GM12878 (cell line): ENCODE measurements at places on chromosomes 4 and X. TPM values are rescaled to one million over a fixed set of nuclear protein-coding genes. Genes with fewer than 3 reads are reported as not detected.

DNA sequence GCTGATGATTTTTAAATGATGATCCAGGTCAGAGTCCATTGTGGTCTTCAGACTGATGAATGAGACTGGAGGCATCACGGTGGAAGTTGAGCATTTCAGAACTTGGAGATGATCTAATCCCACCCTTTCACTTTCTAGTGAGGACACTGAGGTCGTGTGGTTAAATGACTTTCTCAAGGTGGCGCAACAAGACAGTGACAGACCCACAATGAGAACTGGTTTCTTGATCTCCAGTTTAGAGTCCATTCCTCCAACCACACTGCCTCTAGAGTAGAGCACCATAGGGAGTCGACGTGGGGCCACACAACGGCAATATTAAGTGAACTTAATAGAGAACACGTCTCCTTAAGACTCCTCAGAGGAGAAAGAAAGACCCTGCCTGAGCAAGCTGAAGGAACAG is 381.0 kb downstream of the UNC5C start:
- DNase-seq, result no peak

GRCh38 chrX:144566592-144566991 is 680.7 kb upstream of the SPANXN1 start:
- DNase-seq, result no peak

- no peak for DNase-seq
Observed at GRCh38 chrX:154327038-154327820, 31.6 kb downstream of the TKTL1 start.

- no peak for DNase-seq
Observed at GRCh38 chr4:176805155-176805554, 12.4 kb upstream of the VEGFC start.

DNA sequence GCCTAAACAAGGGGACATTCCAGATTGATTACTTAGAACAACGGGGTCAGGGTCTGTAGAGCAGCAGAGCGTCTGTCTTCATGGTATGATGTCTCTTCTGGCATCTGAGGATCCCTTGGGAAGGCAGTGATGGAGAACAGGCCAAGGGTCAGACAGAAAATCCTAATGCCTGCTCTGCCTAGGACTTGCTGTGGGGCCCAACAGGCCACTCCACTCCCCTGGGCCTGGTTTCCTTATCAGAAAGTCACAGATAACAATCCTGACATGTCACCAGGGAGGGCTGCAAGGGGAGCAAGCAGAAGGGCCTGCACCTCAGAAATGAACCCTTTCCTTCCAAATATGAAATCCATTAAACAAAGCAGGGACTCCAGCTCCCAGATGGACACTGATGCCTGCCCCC is 21.4 kb upstream of the ARHGAP6 start:
- DNase-seq, result no peak

GRCh38 chrX:101551380-101551767 is 1.0 kb downstream of the ARMCX1 start:
- DNase-seq, result no peak

DNA sequence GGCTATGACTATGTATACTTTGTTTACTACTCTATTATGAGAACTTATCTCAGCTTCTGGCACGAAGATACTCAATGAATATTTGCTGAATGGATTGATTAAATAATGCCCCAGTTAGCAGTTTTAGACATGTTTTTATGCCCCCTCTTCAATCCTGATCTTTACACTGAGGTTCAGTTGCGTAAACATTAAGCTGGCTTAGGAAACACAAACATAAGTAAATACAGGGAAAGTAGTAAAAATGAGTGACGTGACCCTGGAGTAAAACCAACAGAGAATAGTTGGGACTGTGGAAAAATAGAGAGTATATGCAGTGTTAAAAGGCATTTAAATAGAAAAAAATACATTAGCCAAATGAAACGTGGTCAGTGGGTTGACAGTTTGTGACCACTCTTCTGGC is 387.0 kb upstream of the ACTRT1 start:
- no peak for DNase-seq

DNA sequence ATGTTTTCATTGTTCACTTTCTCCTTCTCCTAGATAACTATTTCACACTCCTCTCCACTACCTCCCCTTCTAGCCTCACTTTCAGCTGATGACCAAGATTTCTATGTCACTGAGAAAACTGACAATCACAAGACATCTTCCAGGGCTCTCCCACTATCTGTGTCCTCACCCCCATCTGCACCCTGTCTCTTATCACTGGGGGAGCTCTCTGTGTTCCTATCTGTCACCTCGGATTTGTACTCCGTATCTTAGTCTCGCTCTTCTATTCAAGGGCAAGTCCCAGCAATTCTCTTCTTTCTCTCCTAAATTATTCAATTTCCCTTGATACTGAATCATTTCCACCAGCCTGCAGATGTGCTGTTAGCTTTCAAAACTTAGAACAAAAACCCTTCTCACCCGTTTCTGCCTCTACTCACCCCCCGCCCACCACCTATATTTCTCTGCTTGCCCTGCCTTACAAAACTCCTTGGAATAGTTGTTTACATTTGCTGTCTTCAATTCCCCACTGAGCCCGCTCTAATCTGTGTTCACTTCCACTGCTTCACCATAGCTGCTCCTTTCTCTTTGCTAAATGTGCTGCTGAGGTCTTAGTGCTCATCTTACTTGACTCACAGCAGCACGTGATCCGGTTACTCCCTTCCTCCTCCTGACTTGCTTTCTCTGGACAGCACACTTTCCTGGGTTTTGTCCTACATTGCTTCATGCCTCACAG is 293.2 kb downstream of the UNC5C start:
- no peak for DNase-seq

- DNase-seq, result no peak
Observed at GRCh38 chr4:40255393-40256281, 58.8 kb downstream of the RHOH start.

- DNase-seq, result no peak
Observed at GRCh38 chr4:27830251-27830650, 969.6 kb downstream of the STIM2 start.

DNA sequence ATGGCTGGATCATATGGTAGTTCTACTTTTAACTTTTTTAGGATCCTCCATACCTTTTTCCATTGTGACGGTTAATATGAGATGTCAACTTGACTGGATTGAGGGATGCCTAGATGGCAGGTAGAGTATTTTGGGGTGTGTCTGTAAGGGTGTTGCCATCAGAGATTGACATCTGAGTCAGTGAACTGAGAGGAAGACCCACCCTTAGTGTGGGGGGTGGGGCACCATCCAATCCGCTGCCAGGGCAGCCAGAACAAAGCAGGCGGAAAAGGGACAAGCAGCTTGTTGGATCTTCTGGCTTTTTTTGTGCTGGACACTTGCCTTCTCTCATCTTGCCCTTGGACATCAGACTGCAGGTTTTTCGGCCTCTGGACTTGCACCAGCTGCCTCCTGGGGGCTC is 168.5 kb upstream of the CXCL13 start:
- no peak for DNase-seq

DNA sequence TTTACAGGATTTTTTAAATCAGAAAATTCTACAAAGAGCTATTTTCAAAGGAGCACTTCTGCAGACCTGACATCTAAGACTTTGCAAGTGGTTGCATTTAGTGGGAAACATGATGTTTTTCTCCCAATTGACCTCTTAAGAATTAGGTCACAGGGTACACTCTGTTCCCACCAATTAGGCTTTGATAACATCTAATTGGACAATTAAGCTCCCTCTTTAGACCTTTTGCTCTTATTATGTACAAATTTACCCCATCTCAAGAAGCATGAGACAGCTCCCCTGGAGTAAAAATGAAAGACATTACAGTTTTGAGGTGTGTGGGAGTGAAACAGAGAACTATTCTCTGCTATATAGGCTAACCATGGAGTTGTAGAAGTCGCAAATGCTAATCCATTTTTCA is 31.8 kb upstream of the AGA start:
- DNase-seq, result no peak

GRCh38 chrX:119095936-119096335 is 23.1 kb downstream of the CT47C1 start:
- DNase-seq, result no peak

DNA sequence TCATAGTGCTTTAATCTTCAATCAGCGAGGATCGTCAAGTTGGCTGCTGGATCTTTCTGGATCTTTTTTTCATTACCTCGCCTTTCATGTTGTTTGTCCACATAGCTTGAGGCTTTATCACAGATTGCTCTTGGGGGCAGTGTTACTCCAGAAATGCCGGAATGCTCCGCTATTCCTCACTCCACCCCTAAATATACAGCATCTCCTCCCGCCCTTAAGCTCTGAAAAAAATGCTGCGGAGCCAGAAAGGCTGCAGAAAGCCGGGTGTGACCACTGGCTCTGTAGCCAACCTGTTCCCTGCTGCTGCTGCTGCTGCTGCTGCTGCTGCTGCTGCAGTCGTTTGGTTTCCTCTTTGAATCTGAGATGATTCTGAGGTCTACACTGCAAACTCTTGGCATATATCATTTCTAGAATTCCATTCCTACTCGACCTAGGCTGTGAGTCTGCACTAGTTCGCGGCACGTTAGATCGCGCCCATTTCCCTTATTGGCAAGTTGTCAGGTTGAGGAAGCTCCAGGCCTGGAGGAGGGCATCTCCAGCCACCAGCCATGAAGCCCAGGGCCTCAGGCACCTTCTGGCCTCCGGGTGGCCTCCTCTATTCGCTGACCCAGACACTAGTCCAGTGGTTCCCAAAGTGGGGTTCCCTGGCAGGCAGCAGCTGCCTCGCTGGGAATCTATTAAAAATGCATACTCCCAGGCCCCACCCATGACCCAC is 34.2 kb downstream of the WDR13 start:
- peak; percentile 65 for DNase-seq

GRCh38 chrX:15854080-15854655 is 445 bp downstream of the AP1S2 start:
- DNase-seq, result no peak

MAGEA9 gene
- not detected in 2 replicates for total RNA-seq

FGA gene
- total RNA-seq, result 2.8 and 3.6 TPM in 2 replicates

PABPC4L gene
- not detected in 2 replicates for total RNA-seq

MID1 gene
- total RNA-seq, result 0.13 and 0.51 TPM in 2 replicates

SULT1B1 gene
- total RNA-seq, result 0.05 TPM in 1 of 2 replicates, not detected in the other

TTC29 gene
- total RNA-seq, result not detected in 2 replicates

NIPAL1 gene
- 8.7 and 10.0 TPM in 2 replicates for total RNA-seq

ABLIM2 gene
- total RNA-seq, result 0.15 TPM in 1 of 2 replicates, not detected in the other
